Activated CD8-positive, alpha-beta T cell treated with anti-CD3 and anti-CD28 coated beads for 36 hours (primary cell): ENCODE measurements at places on chromosomes 12 and 14. TPM values are rescaled to one million over a fixed set of nuclear protein-coding genes. Genes with fewer than 3 reads are reported as not detected.

The TXNDC16 gene
- total RNA-seq: 5.7 TPM

The OTX2 gene
- not detected for total RNA-seq

The NEUROD4 gene
- not detected for total RNA-seq

The PNMA1 gene
- 24.1 TPM for total RNA-seq

The TAS2R13 gene
- total RNA-seq: 0.36 TPM

The GLT8D2 gene
- total RNA-seq: not detected

The FAIM2 gene
- 0.22 TPM for total RNA-seq

The PTPN6 gene
- 489 TPM for total RNA-seq

The INF2 gene
- 65.0 TPM for total RNA-seq

The TAMALIN gene
- total RNA-seq: 26.0 TPM

The IKZF4 gene
- total RNA-seq: 20.5 TPM

The SSTR1 gene
- not detected for total RNA-seq

The C12orf54 gene
- not detected for total RNA-seq

The BCL11B gene
- 48.5 TPM for total RNA-seq

The TMTC1 gene
- not detected for total RNA-seq

The TAS2R31 gene
- 1.5 TPM for total RNA-seq

The CLEC4A gene
- total RNA-seq: 0.98 TPM
